Substantia nigra (tissue), 51 donors: ENCODE measurements at places on chromosomes 6 and 20.

DNA sequence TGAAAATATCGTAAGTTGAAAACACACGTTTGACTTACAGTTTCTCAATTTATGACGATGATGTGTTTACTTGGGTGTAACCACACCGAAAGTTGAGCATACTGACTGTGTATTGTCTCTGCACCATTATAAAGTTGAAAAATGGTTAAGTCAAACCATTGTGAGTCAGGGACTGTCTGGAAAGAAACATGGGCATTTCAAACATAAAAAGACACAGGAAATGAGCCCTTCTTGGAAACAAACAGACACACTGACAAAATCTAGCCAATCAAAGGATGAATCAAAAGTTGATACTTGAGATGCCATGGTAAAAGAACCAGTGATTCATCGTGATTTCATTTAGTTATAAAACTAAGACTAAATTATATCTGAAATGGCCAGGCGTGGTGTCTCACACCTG is 5.3 kb downstream of the POPDC3 start:
- no peak for DNase-seq

DNA sequence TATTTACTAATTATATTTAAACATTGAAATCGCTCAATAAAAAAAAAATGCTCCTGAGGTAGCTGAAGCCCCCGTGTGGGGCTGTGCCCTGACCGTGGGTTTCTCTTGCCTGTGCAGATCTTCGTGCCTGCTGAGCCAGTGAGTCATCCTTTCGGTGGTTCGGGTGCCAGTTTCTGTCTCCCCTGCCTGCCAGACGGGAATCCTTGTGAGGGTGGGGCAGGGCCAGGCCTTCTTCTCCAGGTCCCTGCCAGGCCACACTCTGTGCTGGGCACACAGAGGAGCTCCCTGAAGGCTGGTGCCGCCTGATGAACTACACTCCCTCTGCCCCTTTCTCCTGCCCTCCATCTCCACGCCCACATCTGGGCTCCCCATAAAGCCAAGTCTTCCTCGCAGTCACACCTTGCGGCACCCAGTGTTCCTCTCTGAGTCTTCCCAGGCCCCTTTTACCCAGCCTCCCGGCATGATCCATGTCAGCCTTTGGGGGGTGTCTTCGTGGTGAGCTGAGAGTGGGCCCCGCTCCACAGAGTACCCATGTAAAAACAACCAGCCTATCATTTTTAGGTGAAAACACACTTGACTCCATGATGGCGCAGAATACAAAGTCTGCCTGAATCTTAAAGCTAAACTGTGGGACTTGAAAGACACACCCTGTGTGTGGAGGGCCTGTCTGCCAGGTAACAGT is 19.3 kb downstream of the FGD2 start:
- no peak for DNase-seq

DNA sequence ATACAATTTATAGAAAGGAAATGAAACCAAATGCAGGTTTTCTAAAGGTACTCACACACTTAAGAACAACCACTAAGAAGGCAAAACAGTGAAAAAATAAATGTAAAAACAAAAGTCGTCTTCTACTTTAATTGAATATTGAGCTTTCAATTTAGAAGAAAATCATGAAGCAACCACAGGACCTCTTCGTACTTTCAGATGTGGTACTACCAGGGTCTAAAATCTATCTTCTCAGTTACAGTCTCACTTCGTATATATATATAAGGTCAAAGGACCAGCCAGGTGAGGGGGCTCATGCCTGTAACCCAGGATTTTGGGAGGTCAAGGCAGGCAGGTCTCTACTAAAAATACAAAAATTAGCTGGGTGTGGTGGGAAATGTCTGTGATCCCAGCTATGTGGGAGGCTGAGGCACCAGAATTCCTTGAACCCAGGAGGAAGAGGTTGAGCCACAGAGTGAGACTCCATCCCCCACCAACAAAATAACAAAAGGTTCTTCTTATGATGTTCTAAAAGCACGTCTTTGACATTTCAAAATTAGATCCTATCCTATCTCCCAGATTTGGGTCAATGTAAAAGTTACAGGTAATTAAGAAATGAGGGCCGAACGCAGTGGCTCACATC is 12.5 kb downstream of the ROMO1 start:
- no peak for DNase-seq

DNA sequence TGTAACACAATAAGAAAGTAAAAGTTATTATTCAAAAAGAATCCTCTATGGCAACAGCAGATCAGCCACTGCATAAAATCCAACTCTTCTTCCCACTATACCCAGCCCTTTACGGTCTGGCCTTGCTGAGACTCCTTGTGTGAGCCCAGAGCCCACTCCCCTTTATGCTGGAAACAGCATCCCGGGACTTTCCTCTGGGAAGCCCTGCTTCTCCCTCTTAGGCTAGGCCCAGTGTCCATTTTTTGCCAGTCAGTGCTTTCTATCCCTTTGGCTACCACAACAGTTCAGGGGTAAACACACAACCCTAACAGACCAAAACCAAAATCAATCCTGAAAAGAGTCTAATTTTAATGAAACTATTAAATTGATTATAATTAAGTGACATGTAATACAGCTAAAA is 20.6 kb downstream of the FKBP5 start:
- DNase-seq = no peak

GRCh38 chr6:65924411-65924810 is 217.4 kb upstream of the EYS start:
- DNase-seq = no peak
